ENCODE measurements at places on chromosomes 2 and 18.

GRCh38 chr18:55226044-55226443 is 266.8 kb upstream of the CCDC68 start:
- no peak for DNase-seq

- no peak for DNase-seq
Measured at GRCh38 chr2:156810094-156810493, 373.9 kb downstream of the GPD2 start.

GRCh38 chr2:23246992-23247683 is 137.8 kb upstream of the KLHL29 start:
- DNase-seq: no peak

DNA sequence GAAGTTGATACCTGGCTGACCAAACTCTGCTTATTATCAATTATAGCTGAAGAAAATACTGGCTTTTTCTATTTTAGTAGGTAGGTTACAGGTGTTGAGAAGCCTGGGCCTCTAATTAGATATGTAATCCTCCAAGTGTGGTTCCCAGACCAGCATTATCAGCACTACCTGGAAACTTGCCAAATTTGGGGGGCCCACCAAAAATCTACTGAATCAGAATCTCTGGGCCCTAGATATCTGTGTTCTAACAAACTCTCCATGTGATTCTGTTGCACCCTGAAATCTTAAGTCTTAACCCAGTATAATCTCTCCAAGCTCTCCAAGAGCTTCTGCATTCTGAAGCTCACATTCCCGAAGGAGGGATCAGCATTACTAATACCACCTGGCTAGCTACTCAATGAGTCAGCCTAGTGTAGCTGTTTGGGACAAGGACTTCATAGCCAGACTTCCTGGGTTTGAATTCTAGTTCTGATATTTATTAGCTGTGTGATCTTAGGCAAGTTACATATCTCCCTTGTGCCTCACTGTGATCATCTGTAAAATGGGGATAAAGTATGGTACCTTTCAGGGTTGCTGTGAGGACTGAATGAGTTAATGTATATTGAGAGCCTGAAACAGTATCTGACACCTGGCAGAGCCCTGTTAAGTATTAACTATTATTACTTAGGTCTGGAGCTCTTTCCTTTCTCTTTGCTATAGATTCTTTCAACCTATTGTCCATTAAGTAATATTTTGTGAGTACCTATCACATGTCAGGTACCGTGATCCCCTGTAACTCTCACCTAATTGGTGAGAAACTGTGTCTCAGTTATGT is 94.1 kb upstream of the CD302 start:
- DNase-seq: no peak

GRCh38 chr18:292271-292670 is 24.4 kb upstream of the THOC1 start:
- no peak for DNase-seq

DNA sequence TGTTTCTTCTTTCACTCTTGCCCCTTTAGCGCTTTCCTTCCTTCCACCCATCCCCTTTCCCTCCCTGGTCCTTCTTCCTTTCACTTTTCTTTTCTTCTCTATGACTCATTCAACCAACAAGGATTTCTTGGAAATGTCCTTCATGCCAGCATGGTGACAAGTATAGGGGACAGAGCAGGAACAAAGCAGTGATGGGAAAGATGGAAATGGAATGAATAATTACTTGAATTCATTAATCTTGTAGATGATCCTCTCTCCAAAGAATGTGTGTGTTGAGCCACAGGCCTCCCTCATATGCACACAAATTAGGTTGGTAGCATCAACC is 1.5 kb downstream of the VAMP5 start:
- no peak for DNase-seq

Data from NCI-H187 treated with DMSO at 0.1 percent for 48 hours (cell line).